ENCODE measurements at places on chromosomes 13 and 19. TPM values are rescaled to one million over a fixed set of nuclear protein-coding genes. Genes with fewer than 3 reads are reported as not detected.
A peak's percentile ranks its signal among the peaks of the same experiment; 100 is the strongest.

GRCh38 chr19:15212711-15213110, 11.9 kb upstream of the NOTCH3 start:
- DNase-seq = no peak

- no peak for DNase-seq
Observed at GRCh38 chr19:11168568-11168967, 13.0 kb upstream of the SPC24 start.

DNA sequence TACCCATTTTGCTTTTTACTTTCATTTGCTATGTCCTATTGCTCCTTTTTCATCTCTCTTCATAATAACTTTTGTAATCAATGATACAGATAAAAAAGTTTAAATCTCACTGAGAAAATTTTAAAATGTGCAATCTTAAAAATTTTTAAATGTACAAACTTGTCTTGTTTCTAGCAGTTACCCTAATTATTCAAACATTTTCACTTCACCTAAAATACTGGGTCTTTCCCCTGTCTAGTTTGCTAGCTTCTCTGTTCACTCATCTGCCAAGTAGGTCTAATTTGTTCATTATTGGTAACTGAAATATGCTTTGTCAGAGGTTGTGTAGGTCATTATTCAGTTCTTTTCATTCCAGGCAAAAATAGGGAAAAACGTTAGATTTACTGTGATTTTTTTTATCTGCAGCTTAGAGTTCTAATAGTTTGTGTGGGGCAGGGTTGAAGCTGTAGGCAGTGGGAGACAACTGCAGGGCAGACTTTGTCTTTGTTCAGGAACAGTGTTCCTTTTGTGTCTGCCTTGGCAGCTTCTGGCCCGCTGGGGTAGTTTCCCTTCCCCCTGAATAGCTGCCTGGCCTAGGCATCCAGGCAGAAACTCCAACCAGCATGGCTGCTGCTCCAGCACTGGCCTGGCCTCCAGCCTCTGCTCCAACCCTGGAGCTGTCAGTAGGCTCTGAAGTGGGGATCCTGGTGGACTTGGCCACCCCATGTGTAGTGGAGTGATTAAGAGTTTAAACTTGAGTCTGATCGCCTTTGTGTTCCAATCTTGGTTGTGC, 48.5 kb downstream of the WDFY2 start:
- DNase-seq = no peak

GRCh38 chr19:4430760-4431159, 26.8 kb downstream of the UBXN6 start:
- DNase-seq = no peak

GRCh38 chr19:5973867-5974635, 3.9 kb downstream of the RANBP3 start:
- DNase-seq = no peak

DNA sequence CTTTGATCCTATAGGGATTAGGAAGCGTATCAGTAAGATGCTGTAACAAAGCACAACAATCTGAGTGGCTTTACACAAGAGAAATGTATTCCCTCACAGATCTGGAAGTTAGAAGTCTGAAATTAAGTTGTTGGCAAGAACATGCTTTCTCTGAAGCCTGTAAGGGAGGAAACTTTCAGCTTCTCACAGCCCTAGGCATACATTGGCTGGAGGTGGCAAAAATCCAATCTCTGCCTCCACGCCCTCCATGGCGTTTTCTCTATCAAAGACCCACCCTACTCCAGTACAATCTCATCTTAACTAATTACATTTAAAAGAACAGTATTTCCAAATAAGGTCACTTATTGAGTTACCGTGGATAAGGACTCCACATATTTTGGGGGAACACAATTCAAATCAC, 211.9 kb downstream of the TDRD3 start:
- DNase-seq = no peak

DNA sequence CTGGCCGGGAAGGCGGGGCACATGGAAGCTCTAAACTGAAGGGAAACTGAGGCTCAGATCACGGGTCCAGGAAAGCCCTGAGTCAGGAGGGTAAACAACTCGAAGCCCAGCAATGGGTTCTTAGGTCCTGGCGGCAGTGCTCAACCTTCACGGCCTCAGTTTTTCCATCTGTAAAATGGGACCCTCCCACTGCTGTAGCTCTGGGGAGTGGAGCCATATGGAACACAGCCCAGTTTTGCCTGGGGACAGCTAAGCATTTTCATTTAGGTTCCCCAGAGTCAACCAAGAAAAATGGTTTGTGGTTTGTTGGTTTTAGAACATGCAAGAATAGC, 30.4 kb downstream of the CEBPG start:
- no peak for DNase-seq

DNA sequence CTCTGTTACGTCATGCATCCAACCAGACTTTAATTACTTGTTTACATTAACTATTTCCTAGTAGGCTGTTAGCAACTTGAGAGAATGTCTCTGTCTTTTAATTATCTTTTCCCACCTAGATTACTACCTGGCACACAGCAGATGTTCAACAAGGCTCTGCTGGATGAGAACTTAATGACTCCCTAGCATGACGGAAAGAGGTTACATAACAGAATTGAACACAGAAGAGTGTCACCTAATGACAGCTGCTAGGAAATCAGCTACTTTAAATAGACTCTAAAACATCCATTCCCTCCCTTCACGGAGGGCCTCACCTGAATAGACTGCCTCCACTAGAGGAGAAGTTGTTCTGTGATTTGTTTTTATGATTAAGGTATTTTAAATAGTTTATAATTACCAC, 110.8 kb downstream of the TEX29 start:
- DNase-seq = no peak

- DNase-seq = peak; percentile 69
Observed at GRCh38 chr13:19185865-19186645, 4.4 kb upstream of the TUBA3C start.

GRCh38 chr19:46608581-46609345, 7.6 kb downstream of the CALM3 start:
- DNase-seq = peak; percentile 76

- DNase-seq = no peak
Observed at GRCh38 chr13:95197548-95197947, 103.7 kb downstream of the ABCC4 start.

- no peak for DNase-seq
Observed at GRCh38 chr19:5690955-5691821, 1.1 kb downstream of the RPL36 start.

DNA sequence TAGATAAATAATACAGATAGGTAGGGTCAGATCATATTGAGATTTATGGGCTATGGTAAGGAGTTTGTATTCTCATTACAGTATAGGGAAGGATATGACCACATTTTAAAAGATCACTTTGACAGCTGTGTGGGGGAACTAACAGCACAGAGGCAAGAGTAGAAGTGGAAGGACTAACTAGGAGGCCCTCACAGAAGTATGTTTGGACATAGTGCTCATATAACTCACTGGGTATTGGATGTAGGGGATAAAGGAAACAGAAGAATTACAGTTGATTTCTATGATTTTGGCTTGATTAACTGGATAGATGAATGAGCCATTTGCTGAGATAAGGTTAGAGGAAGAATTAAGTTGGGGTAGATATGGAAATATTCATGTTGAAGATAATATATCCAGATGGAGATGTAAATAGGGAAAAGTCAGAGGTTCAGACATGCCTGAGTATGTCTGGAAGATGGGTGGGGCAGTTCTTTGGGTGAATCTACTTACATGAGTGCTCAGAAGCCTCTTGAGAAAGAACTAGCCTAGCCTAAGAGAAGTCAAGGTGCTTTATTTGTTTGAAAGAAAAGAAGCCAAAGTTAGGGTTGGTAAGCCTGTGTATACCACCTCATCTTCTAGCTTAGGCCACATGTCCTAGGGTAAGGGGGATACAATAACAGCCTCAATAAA, 133.4 kb downstream of the NDFIP2 start:
- no peak for DNase-seq

GRCh38 chr19:49442771-49443365, 1.5 kb upstream of the SLC17A7 start:
- DNase-seq = peak; percentile 99

DNA sequence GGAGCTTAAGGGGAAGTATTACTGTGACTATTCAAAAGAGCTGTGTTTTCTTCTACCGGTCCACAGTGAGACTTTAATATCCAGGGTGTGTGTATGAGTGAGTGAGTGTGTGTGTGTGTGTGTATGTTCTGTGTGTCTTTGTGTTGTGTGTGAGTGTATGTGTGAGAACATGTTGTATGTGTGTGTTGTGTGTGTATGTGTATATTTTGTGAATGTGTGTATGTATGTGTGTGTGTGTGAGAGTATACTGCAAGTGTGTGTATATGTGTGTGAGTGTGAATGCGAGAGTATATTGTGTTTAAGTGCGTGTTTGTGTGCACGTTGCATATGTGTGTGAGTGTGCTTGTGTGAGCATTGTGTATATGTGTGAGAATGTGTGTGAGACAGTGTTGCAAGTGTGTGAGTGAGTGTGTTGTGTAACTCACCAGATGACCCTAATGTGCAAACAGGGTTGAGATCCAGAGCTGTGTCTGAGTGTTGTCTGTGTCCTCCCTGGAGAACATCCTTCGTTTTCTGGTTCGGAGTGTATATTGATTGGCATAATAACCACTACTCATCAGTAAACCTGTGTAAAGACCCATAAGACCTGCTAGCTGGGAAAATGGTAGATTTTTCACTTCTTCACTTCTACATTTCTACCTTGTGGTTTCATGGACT, 101.1 kb upstream of the RNF113B start:
- DNase-seq = no peak

GRCh38 chr13:100668408-100668807, 6.2 kb downstream of the TMTC4 start:
- DNase-seq = no peak

GRCh38 chr19:14375055-14375581, 6.1 kb upstream of the ADGRE5 start:
- no peak for DNase-seq

DNA sequence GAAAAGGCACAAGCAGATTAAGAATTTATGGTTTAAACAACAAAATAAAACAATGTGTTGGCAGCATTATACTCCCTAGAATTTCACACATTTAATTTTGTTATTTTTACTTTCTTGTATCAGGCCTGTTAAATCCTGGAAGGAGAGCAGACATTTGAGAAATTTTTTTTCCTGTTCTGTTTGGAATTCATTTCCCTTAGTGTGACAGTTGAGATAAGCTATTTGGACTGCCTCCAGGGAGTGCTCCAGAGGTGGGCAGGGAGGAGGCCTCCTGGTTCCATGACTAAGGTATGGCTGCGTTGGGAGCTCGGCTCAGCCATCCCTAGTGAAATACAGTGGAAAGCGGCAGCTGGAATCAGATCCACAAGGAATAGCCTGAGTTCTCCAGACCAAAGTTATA, 185.7 kb downstream of the KCNRG start:
- DNase-seq = no peak

DNA sequence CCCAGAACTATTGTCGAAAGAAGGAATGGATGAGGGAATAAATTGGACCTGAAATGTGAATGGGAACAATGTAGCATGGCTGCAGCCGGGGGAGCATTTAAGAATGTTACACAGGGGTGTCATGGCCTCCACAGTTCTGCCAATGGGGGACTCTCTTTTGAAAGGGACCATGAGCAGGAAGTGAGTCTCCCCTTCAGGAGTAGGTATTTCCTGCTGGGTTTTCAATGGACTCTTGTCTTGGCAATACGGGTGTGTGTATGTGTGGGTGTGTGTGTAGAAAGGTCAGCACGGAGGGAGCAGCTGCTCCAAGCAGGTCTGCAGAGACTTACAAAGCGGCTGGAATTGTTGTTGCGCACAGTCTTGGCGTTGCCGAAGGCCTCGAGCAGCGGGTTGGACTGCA, 24.4 kb downstream of the MYO1F start:
- DNase-seq = no peak

- no peak for DNase-seq
Observed at GRCh38 chr13:71798707-71799106, 68.3 kb downstream of the DACH1 start.

DNA sequence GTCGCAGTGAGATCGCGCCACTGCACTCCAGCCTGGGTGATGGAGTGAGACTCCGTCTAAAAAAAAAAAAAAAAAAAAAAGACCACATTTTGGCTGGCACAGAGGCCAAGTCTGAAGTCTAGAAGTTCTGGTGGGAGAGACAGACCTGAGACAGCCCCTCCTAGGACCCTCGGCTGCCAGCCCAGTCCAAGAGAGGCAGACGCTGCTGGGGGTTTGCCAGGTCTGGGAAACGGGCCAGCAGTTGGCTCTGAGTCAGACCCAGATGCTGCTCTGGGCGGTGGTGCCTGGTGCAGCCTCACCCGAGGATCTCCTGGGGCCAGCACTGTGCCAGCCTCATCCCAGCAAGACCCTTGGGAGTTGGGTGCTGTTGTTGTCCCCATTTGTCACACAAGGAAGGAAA, 5.8 kb downstream of the FCHO1 start:
- no peak for DNase-seq

The IFI30 gene
- total RNA-seq = 34.7 TPM

The ZSCAN4 gene
- total RNA-seq = not detected

The MAP4K1 gene
- 0.68 TPM for total RNA-seq

The CEACAM3 gene
- 0.64 TPM for total RNA-seq

The DAND5 gene
- not detected for total RNA-seq

The WTIP gene
- total RNA-seq = 9.7 TPM

The PTGIR gene
- total RNA-seq = 6.7 TPM

The FXYD3 gene
- 383 TPM for total RNA-seq

The NPAS1 gene
- total RNA-seq = 4.7 TPM

Measured in suprapubic skin (tissue), 4 donors.